ENCODE measurements at places on chromosomes 7 and 10.

DNA sequence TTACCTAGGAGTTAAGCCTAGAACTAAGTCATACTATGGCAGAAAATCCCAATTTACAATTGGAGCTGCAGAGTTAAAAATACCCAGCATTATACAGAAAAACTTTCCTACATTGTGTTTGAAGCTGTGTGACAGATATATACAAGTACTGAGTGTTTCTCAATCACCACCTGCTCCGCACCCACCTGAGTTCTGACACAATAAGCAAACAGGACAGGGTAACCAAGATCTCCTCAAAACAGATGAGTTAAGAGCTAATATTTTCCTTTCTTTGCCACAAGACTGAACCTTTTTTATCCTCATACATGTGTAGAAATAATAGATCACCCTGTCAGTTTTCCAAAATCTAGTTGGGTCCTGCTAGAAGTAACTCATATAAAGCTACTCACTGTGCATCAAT is 186.3 kb downstream of the DOCK4 start:
- DNase-seq, result no peak

DNA sequence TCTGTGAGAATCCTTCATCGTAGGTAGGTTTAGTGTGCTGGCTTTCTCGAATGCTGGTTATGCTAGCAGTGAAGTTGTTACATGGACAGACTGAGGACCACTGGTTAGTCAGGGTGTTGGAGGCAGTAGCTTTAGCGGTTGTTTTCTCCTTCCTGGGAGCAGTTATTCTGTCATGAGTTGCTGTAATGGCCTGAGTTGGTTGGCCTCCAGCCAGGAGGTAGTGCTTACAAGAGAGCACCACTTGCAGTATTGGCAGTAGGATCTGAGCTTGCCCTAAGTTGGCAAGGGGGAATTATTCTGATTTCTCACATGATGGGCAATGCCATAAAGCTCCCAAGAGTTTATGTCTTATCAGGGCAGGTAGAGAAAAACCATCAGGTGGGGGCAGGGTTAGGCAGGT is 58.0 kb downstream of the IPMK start:
- no peak for DNase-seq

- DNase-seq, result no peak
These were observed 1.9 kb downstream of the SLC29A4 start for GRCh38 chr7:5284304-5285281.

DNA sequence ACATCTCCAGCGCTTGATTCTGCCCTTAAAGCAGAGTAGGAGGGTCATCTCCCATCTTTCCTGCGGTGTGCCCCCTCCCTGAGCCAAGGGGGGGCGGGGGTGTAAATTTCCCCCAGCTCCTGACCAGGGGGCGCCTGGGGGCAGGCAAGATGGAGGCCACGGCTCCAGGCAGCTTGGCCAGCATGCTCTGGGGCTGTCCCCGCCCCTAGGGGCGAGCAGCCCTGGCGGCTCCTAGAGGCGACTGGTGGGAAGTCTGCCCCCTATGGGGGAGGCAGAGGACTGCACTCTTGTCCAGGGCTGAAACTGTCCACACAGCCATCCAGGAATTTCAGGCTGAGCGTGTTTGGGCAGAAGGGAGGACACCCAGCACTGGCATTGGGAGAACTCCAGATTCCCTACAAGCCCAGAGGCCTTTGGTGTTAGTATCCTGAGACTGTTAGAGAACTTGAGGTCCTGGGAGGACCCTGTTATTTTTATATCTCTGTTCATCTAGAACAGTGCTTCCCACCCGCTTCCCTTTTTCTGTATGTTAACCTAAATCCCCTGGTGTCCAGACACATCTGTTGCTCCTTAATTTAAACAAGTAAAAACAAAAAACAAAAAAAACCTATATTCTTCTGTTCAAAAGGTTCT is 4.6 kb downstream of the STRA8 start:
- DNase-seq, result no peak

GRCh38 chr7:45601094-45601493 is 26.9 kb downstream of the ADCY1 start:
- DNase-seq, result no peak

GRCh38 chr7:114953724-114954123 is 31.8 kb downstream of the MDFIC start:
- DNase-seq, result no peak

- no peak for DNase-seq
These were observed 268.9 kb upstream of the KLF6 start for GRCh38 chr10:4053940-4054339.

DNA sequence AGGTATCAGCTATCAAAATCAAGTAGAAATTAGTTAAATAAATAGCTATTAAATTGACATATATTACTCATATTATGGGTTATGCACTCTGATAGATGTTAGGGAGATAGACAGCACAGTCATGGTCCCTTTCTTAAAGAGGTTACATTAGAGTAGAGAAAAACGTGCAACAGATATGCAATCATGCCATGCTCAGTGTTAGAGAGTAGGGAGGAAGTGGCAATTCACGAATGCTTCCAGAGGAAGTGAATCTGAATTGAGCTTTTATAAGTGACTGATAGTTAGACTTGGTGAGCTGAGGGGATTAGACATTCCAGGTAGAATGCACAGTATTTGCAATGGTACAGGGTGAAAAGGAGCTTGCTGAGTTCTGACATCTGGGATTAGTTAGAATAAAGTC is 349.8 kb downstream of the NXPH1 start:
- DNase-seq, result no peak

- DNase-seq, result no peak
These were observed 690.8 kb downstream of the MAGI2 start for GRCh38 chr7:78762625-78763024.

GRCh38 chr7:50742401-50742800 is 40.3 kb downstream of the GRB10 start:
- no peak for DNase-seq

DNA sequence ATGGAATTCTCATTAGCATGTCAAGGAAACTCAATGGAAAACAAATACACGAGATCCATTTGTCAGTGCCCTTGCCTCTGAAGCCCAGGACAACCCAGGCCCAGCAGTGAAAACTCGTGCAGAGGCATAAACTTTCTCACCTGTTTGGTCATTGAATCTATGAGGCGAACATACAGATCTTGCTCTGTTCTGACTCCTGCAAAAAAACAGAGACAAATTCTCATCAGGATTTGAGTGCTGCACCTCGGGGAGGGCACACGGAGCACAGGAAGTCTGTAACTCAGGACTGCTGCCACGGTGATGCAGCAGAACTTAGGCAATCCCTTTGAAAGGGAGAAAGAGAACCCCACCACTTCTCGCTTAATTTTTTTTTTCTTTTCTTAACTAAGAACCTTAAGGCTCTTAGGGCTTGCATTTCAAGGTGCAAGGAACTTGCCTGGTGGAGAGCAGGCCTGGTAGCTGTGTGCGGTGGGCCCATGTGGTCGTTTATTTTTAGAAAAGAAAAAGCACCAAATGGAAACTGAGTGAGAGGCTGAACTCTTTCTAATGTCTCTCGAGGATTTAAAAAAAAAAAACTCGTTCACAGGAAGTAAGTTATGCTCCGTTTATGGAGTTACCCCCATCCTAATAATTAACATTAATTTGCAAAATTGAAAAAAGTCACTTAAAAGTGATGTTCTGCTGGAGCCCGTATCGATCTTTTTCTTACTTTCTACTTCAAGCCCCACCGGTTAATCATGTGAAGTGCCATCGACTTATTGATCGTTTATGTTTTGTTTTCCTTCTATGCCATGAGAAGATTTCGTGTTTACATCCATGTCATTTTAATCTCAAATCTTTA is 1.8 kb downstream of the EBF3 start:
- DNase-seq, result no peak

DNA sequence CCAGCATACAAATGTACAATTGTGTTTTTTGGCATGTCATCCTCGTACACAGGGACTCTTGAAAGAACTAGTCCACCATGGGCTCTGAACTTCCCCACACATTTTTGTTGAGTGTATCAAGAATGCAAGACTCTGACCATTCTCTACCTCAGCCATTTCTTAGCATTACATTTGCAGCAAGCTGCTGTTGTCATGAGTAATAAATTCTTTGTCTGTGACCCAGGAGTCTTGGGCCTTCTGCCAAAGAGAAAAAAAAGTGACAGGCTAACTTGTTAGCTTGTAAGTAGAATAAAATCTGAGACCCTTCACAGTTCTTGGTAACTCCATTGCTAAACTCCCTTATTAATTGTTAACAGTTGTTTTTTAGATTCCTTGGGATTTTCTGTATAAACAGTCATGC is 542.3 kb upstream of the MBL2 start:
- DNase-seq, result no peak

GRCh38 chr10:107275806-107276205 is 111.3 kb upstream of the SORCS1 start:
- no peak for DNase-seq

GRCh38 chr7:100689230-100690135 is 4.6 kb downstream of the GIGYF1 start:
- no peak for DNase-seq

DNA sequence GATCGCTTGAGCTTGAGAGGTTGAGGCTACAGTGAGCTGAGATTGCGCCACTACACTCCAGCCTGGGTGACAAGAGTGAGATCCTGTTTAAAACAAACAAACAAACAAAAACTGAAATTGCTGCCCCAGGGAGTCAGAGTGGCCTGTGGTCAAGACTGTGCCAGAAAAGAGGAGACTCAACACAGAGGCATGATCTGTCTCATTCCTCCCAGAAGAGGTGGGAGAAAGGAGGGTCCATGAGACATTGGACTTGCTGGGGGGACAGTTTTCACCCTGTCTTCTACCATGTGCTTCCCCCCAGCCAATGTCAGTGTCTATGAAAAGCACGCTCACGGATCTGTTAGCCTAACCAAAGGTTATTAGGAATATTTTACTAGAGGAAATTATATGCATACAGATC is 3.2 kb downstream of the ZNF853 start:
- DNase-seq, result no peak

- no peak for DNase-seq
These were observed 13.5 kb upstream of the SFMBT2 start for GRCh38 chr10:7424315-7424714.

- no peak for DNase-seq
These were observed 86.0 kb upstream of the PODXL start for GRCh38 chr7:131642429-131642828.

DNA sequence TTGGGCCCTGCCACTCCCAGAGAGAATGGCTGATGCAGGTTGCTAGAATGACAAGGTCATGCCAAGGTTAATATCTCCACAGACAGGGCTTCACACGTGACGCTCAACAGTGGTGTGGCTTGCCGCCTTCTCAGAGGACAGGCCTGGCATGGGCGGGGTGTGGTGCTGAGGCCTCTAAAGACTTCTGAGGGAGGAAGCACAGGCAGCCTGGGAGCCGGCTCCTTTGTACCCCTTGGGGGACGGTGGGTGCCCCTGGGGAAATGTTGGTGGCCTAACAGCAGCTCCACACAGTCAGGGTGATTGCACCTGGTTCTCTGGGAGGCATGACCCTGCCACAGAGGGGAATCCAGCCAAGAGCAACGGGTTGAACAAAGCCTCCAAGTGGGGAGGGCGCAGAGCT is 115.1 kb downstream of the PKD1L1 start:
- no peak for DNase-seq

DNA sequence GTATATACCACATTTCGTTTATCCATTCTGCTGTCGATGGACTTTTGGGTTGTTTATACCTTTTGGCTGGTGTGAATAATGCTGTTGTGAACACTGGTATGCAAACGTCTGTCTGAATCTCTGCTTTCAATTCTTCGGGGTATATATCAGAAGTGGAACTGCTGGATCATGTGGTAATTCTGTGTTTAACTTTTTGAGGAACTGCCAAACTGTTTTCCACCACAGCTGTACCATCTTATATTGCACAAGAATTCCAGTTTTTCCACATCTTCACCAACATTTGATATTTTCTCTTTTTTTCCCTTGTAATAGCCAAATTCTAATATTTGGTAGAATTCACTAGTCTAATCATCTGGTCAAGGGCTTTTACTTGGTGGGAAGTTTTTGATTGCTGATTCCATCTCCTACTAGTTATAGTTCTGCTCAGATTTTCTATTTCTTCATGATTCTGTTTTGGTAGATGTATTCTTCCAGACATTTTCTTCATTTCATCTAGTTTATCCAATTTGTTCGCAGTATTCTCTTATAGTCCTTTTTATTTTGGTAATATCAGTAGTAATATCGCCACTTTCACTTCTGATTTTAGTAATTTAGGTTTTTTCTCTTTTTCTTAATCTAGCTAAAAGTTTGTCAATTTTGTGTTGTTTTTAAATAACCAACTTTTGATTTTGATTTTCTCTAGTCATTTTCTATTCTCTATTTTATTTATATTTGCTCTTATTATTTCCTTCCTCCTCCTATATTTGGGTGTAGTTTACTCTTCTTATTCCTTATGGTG is 271.2 kb downstream of the ZEB1 start:
- no peak for DNase-seq

- no peak for DNase-seq
These were observed 42.6 kb upstream of the AMPH start for GRCh38 chr7:38673795-38674194.

DNA sequence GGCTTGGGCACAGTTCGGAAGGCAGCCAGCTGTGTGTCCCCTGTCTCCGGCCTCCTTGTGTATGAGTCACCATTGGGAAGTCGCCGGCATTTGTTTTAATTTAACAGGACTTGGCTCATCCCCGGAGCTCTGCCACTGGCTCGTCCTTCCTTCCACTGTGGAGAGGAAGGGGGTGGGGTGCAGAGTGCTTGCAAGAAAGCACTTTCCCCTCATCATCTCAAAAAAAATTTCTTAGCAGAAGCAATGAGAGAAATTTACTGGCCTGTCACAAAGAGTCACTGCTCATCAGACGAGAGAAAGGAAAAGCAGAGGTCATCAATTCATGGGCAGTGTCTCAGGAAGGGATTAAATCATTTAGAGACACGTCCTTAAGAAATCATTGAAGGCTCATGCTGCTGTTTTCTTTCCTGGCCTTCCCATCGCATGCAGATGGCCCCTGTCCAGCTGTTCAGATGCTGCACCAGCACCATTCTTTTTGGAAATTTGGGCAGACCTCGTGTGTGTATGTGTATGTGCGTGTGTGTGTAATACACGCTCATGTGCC is 93.3 kb downstream of the BMS1 start:
- no peak for DNase-seq

GRCh38 chr10:9294132-9294663 is 1239.7 kb downstream of the GATA3 start:
- no peak for DNase-seq

- no peak for DNase-seq
These were observed 14.2 kb downstream of the ANK3 start for GRCh38 chr10:60375293-60376004.

DNA sequence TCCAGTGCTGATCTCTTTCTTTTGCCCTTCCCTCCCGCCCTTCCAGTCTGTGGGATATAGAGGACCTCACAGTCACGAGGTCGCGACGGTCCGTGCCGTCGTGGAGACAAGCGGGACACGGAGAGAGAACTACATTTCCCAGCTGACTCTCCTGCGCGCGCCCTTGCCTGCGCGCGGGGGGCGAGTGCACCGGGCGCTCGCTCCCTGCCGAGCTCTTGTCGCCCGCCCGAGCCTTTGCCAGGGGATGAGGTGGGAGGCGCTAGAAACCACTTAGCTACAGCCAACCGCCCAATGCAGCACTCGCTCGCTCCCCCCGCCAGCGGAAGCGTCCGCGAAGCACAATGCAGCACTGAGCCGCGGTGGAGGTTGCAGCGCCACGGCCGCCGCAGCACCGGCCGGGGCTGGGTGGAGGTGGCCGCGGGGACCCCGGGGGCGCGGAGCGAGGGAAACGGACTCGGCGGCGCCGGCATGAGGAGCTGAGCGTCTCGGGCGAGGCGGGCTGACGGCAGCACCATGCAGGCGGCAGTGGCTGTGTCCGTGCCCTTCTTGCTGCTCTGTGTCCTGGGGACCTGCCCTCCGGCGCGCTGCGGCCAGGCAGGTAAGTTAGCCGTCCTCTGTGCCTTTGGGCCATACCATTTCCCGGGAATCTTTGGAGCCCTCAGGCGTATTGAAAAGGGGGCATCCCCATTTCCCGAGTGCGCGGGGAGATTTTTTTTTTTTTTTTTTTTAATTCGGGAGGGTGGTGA is at the start of gene ADAM22:
ADAM22 (plus strand) TSS at position 299 of the 746 bp plus-strand sequence; CDS start at position 514, 215 bp downstream.
- peak; percentile 57 for DNase-seq
